ENCODE measurements at places on chromosomes 6 and 20.

DNA sequence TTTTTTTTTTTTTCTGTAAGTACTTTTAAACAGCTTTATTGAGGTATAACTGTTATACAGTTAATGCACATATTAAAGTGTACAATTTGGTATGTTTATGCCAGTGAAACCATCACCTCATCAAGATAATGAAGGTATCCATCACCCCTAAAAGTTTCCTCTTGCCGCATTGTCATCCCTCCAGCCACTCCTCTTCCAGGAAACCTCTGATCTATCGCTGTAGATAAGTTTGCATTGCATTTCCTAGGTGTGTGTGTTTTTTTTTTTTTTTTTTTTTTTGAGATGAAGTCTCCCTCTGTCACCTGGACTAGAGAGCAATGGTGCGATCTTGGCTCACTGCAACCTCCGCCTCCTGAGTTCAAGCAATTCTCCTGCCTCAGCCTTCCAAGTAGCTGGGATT, 3.1 kb downstream of the SLX4IP start:
- no peak for DNase-seq

- no peak for DNase-seq
Observed at GRCh38 chr6:157225575-157225995, 97.7 kb downstream of the TMEM242 start.

DNA sequence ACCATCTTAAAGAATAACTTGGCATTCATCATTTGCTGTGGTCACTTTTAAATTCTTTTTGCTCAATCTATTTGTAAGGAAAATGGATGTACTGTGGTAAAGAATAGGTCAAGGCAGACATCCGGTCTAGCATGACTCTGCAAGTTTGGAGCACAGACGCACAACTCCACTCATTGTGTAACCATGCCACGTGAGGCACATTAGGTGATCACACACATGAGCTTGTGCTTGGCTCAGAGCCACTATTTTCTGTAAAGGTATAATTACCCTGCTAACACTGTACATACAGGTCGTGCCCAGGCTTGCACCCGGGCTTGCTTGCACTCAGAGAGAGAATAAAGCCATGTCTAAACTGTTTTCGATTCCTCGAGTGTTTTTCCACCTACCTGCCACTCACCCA, 1289.1 kb upstream of the ADGRB3 start:
- no peak for DNase-seq

DNA sequence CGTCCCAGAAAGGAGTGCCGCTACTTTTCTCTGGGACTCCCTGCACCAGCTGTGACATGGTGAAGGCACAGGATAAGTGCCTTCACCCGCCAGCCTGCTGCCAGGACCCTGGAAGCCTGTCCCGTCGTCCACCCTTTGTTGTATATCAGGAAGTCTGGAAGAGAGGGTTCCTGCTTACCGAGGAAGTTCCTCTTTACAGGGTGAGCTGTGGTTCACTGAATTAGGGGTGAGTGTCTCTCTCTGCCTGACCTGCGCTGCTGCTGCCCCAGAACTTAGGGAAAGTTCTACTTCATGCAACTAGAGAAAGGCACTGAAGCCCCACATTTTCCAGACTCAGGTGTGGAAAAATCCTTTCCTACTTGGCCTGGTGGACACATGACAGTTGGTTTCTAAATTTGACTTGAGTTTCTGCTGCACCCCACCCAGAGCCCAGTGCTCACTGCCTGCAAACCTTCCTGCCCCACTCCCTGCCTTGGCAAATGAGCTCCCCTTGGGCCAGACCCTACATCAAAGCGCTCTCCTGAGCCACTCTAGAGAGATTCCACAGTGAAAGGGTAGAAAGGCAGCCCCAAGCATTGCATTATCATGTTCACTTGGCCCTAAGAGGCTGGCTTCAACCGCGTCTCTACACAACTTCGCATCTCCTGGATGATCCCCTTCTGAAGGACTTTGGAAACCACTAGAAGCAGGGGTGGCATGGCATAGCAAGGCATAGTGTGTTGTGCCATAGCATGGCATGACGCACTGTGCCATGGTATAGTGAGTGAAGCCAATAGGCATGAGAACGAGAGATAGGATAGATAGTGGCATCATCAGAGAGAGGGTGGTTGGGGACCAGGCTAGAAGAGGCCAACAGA, 215.8 kb upstream of the CDYL start:
- no peak for DNase-seq

GRCh38 chr6:101236709-101237108, 156.8 kb upstream of the GRIK2 start:
- DNase-seq, result no peak
